ENCODE measurements at places on chromosomes 4 and X.

GRCh38 chr4:7820031-7820818 lies 119.4 kb downstream of the AFAP1 start:
- H3K4me1 ChIP-seq = peaks cover 59% of the 10 kb centered on the region
- DNase-seq = no peak
- H3K27me3 ChIP-seq = no peaks in the 10 kb centered on the region
- H3K4me3 ChIP-seq = no peak overlapping the region
- H3K36me3 ChIP-seq = no peaks in the 10 kb centered on the region
- peak overlapping the region; percentile 25 for H3K27ac ChIP-seq

DNA sequence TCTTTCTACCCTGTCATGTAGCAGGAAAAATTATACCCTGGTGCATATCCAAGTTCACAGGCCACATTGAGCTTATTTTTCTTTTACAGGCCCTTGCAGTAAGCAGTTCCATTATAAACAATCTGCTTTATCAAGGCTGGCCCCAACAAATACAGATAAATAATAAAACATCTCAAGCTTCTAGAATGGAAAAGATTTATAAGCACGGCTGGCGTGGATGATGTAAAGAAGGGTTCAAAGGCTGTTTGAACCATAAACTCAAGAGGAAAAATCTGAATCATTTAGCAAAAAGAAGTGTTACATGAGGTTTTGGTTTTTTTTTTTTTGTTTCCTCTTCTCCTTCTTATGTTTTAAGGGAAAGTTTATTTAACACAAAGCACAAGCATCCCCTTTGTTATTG lies 109.7 kb downstream of the UNC5C start:
- no peak for DNase-seq
- no peaks in the 10 kb centered on the region for H3K27me3 ChIP-seq
- H3K4me3 ChIP-seq = no peak overlapping the region
- no peak overlapping the region for H3K27ac ChIP-seq

GRCh38 chr4:183987987-183988392 lies 82.9 kb downstream of the STOX2 start:
- H3K36me3 ChIP-seq = no peaks in the 10 kb centered on the region
- H3K27me3 ChIP-seq = no peaks in the 10 kb centered on the region
- peak overlapping the region; percentile 79 for H3K27ac ChIP-seq
- H3K4me3 ChIP-seq = peak overlapping the region; percentile 34
- peak; percentile 68 for DNase-seq
- peaks cover 20% of the 10 kb centered on the region for H3K4me1 ChIP-seq

- H3K4me3 ChIP-seq = no peak overlapping the region
- H3K27ac ChIP-seq = no peak overlapping the region
- H3K4me1 ChIP-seq = no peaks in the 10 kb centered on the region
- H3K27me3 ChIP-seq = no peaks in the 10 kb centered on the region
Measured at GRCh38 chrX:117053260-117053659, 590.5 kb upstream of the CT83 start.

Measured in stomach (tissue), 19 donors.